ENCODE measurements at places on chromosomes 12 and 14.

GRCh38 chr12:9760699-9761418, at the start of gene CD69:
Gene CD69 (minus strand): TSS chr12:9760901. CDS start chr12:9760820, 81 bp downstream.
- no peak for DNase-seq

DNA sequence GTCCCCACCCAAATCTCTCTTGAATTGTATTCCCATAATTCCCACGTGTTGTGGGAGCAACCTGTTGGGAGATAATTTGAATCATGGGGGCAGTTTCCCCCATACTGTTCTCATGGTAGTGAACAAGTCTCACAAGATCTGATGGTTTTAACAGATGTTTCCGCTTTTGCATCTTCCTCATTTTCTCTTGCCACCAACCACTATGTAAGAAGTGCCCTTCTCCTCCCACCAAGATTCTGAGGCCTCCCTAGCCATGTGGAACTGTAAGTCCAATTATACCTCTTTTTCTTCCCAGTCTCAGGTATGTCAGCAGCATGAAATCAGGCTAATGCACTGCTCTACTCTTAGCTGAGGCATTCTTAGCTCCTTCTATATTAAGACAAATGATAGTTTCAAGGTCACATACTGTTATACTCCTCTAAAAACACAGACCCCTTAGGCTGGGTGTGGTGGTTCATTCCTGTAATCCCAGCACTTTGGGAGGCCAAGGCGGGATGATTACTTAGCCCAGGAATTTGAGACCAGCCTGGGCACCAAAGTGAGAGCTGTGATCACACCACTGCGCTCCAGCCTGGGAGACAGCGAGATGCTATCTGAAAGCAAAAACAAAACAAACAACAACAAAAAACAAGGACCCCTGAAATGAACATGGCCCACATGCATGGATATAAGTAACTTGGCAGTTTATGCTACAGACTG, 3.6 kb downstream of the SCAF11 start:
- no peak for DNase-seq

DNA sequence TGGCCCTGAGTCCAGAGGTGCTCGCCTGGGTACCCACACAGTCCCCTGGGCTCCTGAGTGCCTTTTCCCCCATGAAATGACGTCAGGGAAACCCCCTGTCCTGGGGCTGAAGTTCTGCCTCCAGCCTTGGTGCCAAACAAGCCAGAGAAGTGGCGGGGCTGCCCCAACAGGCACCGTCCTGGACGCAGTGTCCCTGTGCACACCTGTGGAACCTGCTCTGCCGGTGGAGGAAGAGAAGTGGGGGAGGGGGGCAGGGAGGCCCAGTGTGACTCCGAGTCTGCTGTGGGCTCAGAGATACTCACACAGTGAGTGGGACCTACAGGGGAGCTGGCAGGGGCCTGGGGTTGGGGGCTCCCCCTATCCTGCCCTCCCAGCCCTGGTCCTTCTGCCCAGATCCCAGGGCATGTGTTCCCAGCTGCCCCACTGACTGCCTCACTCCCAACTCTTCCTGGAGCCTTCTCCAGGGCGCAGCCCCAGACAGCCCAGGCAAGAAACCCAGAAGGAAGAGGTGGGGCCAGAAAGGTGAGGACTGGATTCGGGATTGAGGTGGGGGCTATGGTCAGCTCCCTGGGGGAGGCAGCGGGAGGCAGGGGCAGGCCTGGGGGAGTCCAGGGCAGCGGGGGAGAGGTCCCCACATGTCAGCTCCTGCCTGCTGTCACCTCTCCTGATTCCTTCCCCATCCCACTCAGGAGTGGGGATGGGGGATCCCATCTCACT, 24.7 kb downstream of the CCDC85C start:
- DNase-seq = no peak

- DNase-seq = peak; percentile 83
Measured at GRCh38 chr12:58882826-58883225, 37.5 kb downstream of the LRIG3 start.

GRCh38 chr14:34926552-34926951, 51.4 kb upstream of the BAZ1A start:
- no peak for DNase-seq

DNA sequence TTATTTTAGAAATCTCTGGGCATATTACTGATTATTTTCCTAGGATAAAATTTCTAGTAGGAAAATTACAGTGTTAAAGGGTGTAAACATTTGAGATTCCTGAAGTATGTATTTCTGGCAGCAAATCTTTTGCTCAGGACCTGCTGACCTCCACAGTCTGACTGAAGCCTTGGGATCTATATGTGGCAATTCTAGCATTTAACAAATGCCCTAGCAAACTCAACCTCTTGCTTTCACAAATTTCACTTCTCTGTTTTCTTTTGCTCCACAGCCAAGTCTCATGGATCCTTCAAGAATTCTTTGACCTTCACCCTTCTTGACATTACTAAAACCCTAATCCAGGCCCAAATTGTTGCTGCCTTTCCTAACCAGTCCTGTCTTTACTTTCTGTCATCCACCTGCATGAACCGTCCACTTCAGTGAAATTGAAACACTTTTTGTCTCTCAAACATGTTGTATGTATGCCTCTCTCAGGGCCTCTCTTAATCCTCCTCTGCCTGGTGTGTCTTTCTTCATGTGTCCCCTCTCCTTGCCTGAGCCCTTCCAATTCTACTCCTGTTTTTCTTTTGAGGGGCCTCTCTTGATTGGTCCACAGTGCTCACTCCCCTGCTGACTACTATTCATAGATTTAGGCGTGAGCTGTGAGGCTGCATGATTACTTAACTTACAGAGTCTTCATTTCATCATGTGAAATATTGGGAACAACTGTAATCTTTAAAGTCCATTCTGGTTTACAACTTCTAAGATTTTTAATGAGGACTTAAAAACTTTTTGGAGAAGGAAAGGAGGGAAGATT, 5.1 kb upstream of the DYRK4 start:
- no peak for DNase-seq

DNA sequence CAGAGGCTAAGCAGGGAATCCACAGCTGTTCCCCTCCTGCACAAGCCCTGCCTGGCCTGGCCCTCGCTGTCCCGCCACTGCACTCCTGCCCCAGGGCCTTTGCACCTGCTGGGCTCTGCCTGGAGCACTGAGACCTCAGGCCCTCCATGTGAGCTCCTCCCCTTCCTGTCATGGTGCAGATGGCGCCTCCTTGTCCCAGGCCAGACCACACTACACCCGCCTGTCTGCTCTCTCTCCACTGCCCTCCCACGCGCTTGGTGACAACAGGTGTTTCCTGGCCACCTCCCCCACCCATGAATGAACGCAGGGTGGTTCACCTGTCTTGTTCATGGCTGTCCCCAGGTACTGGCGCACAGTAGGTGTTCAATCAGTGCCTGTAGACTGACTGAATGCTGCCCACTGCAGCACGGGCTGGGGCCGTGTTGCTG, 82.9 kb downstream of the NCOR2 start:
- no peak for DNase-seq

DNA sequence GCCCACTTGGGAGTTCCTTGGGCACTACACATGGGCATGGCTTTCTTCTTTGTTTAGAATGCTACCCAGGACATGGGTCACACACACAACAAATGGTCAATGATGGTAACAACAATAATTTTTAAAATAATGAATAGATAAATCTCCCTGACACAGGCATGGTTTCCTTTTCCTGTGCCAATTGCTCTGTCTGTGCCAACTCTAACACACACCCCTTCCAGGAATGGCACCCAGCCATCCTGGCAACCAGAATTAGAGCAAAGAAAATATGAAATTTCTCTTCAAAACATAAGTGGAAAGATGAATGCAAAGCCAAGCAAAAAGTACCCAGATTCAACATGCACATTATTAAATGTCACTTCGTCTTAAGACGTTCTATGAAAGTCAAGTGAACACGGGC, 104.9 kb upstream of the SOX5 start:
- DNase-seq = no peak

DNA sequence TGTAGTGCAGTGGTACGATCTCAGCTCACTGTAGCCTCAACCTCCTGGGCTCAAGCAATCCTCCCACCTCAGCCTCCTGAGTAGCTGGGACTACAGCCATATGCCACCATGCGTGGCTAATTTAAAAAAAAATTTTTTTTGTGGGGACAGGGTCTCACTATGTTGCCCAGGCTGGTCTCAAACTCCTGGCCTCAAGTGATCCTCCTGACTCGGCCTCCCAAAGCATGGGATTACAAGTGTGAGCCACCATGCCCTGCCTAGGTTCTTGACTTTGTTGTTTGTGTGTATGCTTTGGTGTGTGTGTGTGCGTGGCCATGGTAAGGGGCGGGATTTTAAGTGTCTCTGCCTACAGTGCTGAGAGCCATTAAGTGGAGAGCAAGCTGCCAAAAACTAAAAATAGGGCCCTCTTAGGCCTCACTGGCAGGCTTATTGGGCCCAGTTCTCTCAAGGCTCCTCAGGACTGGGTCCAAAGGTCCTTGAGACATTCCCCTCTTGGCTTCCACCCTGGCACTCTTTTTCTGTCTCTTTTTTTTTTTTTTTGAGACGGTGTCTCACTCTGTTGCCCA, 5.1 kb downstream of the COX14 start:
- no peak for DNase-seq

GRCh38 chr14:71163050-71163841, 256.0 kb downstream of the PCNX1 start:
- DNase-seq = no peak

GRCh38 chr12:56601503-56601902, 28.6 kb downstream of the BAZ2A start:
- DNase-seq = no peak

- no peak for DNase-seq
Measured at GRCh38 chr12:71865166-71865713, 25.7 kb downstream of the TBC1D15 start.

- no peak for DNase-seq
Measured at GRCh38 chr12:87603727-87604126, 425.5 kb downstream of the C12orf50 start.

- no peak for DNase-seq
Measured at GRCh38 chr14:55620277-55620676, 40.3 kb downstream of the KTN1 start.

DNA sequence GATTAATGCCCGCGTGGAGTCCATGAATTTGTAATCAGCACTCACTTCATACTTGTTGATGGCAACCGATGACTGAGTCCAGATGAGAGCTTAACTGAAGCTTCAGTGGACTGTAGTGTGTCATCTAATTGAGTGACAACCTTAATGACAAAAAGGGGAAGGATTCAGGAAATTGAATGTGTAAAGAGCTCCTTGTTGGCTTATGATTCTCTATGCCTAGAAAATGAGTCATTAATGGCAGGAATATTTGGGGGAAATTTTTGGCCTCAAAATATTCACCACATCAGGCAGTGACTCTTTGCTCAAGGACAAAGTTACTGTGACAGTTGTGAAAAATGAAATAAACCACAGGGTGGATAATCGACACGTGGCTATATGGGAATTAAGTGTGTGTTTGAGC, 55.3 kb upstream of the STON2 start:
- DNase-seq = no peak

DNA sequence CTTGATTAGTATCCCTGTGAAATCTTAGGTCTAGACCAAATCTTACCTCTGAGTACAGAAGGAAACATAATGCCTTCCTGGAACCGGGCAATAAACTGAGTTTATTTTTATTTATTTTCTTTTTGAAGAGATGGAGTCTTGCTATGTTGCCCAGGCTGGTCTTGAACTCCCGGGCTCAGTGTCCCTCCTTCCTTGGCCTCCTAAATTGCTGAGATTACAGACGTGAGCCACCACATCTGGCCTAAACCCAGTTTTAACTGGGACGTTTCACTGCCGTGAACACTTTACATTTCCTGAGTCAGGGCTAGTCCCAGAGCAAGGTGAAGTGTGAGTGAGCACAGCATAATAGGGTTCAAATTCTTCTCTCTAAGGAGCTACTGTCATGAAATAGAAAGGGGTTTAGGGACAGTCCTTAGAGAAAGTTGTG, 671 bp downstream of the GUCY2C start:
- DNase-seq = no peak
